ENCODE measurements at places on chromosomes 11 and 22.

- no peak for DNase-seq
Observed at GRCh38 chr11:89433278-89433677, 57.9 kb downstream of the NOX4 start.

- no peak for DNase-seq
Observed at GRCh38 chr22:41289671-41290070, 3.7 kb upstream of the RANGAP1 start.

GRCh38 chr22:17047656-17048055 is 37.1 kb upstream of the IL17RA start:
- DNase-seq = no peak

- DNase-seq = no peak
Observed at GRCh38 chr11:62269654-62270278, at the start of gene SCGB2A2. Gene SCGB2A2, plus strand, starts transcription at chr11:62270158. Its CDS starts 59 bp downstream, at chr11:62270217.

DNA sequence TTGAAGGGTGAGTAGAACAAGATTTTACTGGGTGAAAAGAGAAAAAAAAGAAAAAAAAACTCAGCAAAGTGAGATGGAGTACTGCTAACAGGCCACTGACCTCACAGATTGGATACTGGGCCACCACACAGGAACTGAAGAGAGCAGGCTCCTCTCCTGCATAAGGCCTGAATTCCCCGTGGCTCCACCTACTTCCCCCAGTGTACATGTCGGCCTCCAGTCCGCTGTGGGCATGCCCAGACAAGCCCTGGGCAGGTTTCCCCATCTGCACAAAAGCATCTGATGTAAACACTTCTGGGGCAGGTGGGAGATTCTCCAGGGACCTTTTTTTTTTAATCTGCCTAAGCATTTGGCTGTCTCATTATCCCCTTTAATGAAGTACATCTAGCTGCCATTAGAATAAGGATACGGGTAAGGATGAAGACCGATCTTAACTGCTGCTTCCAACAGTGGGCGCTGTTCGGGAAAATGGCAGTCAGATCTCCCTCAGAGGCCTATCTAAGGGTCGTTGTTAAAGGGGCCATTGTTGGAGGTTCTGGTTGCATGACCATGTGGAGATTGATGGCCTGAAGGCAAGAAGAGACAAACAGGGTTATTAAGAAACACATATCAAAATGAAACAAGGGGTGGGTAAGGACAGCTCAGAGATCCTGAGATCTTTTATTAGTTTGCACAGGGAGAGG is 48.5 kb downstream of the MS4A13 start:
- DNase-seq = no peak

DNA sequence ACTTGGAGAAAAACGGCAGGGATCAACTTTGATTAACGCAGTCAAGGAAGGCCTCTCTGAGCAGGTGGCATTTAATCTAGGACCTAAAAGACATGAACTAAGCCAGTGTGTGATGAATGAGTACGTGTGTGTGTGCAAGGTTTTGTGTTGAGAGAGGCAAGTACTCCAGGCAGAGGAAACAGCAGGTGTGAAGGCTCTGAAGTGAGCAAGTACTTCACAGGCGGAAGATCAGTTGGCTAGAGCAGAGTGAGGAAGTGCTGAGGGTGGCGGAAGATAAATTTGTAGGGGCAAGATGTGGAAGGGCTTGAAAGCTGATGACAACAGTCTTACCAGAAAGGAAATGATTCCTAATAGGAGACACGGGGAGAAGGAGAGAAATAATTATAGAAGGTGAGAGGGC is 6.8 kb downstream of the APIP start:
- no peak for DNase-seq

Measured in activated naive CD8-positive, alpha-beta T cell treated with anti-CD3 and anti-CD28 coated beads, Interleukin-2, amount 50 U/mL, for 24 hours (primary cell).